Activated naive CD4-positive, alpha-beta T cell (primary cell): ENCODE measurements at places on chromosomes 1 and 21.

GRCh38 chr1:150544204-150544603, 5.0 kb upstream of the ADAMTSL4 start:
- DNase-seq = no peak

DNA sequence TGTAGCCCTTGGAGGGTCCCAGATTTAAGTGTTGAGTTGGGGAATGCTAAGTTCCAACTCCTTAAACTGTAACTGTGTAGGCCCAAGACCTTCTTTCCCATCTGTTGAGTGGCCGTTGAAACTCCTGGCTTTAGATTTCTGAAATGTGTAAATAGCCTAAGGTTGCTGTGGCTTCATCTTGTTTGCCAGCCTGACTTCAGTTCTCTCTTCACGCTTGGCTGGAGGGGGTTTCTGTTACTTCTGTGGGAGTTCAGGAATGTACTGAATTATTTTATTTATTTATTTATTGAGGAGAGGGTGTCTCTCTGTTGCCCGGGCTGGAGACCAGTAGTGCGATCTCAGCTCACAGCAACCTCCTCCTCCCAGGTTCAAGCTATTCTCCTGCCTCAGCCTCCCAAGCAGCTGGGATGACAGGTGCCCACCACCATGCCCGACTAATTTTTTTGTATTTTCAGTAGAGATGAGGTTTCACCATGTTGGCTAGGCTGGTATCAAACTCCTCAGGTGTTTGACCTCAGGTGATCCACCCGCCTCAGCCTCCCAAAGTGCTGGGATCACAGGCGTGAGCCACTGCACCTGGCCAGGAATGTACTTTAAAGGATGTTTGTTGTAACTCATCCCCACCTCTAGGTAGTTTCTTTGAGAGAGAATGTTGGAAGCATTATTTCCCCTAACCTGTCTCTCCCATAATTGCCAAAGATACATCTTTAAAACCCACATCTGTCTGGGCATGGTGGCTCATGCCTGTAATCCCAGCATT, 5.9 kb downstream of the TTC39A start:
- no peak for DNase-seq

DNA sequence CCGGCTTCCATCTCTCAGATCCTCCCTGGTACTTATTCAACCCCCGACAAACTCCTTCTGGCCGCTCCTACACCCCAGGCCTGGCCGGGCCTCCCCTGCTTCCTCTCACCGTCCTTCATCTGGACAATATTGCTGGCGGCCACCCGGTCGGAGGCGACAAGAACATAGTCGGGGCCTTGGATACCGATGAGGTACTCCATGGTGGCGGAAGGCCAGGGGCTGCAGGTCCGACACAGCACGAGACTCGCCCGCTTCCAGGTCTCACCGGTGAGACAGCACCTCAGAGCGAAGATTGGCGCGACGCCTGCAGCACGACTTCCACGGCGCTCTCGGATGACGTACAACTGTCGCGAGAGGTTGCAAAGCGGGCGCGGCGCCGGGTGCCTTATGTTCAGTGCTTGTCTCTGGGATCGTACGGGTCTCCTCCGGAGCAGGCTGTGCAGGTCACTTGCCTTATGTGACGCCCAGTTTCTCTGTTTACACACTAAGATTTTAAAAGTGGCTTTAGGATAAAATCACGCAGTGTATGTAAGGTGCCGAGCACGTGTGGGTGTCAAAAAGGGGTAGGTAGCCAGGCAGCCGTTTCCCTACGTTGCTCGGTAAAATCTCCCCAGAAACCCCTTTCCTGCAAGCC, at the start of gene PSMB2:
Gene PSMB2, minus strand, starts transcription at position 294 of the 634 bp plus-strand sequence. Its CDS starts 94 bp downstream, at position 200.
- peak; percentile 93 for DNase-seq

- DNase-seq = no peak
Measured at GRCh38 chr1:9080705-9081291, 11.4 kb upstream of the SLC2A5 start.

GRCh38 chr1:55278378-55278777, 63.2 kb upstream of the USP24 start:
- DNase-seq = no peak

DNA sequence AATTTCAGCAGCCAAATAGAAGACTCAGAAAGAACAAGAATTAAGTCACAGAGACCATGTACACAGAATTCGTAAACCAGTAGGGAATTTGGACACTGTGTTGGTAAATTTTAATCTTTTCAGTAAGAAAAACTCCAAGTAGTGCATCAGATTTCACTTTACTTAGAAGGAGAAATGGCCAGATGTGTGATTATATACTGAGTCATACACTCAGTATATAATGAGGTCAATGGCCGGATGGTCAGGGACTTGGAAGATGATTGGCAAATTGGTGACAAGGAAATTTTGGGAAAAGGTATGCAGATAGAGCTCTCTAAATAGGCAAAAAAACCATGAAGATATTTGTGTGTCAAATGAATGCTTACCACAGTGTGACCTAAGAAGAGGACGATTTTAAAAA, 399.8 kb upstream of the LRRC7 start:
- DNase-seq = no peak

- DNase-seq = peak; percentile 15
Measured at GRCh38 chr1:36576118-36576517, 93.4 kb upstream of the CSF3R start.

DNA sequence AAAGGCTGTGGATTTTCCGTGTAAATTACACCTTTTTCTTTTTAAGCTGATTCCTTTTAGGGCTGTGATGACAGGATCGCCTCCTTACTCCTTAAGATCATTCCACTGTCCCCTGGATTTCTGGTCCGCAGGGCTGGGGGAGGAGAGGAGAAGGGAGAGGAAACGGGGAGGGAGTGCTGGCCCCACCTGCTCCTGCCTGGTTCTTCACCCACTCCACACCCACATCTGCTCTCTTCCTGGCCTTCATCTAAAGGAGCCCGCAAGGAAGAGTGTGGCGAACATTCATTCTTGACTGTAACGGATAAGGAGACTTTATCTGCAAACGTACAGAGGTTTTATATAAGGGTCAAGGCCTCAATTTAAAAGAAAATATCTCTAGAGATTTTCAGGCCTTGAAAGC, 242.0 kb downstream of the RHOU start:
- no peak for DNase-seq
